ENCODE measurements at places on chromosomes 12 and 14.

DNA sequence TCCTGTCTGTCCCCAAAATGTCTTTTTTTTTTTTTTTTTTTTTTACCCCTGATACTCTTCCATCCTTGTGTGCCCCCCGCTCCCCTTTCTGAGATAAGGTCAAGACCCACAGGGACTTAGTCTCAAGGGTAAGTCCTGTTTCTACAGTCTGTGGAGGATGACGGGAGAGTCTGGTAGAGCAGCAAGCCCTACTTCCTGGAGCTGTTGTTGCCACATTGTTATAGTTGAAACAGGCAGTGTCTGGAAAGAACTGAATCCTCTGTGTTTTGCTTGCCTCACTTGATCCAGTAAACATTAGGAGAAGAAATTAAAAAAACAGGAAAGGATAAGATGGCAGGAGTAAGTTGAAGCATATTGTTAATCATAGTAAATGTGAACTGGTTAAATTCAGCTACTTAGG, 45.5 kb downstream of the ZNF664 start:
- DNase-seq: no peak

DNA sequence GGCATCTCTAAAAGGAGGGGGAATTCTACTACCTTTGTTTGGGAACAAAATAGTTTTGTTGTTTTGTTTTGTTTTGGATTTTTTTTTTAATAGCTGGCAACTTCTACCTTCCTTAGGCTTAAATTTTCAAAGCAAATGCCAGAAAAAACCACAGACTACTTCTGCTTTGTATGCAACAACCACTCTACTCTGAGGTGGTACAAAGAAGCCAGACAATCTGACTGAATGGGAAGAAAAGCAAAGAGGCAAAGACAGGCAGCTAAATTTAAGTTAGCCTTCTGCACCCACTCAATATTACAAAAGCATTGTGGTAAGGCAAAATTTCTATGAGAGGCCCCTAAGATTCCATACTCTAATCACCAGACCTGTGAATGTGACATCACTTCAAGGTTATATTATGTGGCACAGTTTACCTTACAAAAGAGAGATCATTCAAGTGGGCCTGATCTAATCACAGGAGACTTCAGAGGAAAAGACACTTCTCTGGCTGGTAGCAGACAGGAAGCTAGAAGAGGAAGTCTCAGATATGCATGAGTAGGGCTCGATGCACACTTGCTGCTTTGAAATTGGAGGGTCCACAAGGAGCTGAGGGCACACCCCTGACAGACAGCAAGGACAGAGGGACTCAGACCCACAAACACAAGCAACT, 566.6 kb downstream of the RPS29 start:
- DNase-seq: no peak

GRCh38 chr12:105492591-105493545, 162.4 kb downstream of the C12orf75 start:
- no peak for DNase-seq

DNA sequence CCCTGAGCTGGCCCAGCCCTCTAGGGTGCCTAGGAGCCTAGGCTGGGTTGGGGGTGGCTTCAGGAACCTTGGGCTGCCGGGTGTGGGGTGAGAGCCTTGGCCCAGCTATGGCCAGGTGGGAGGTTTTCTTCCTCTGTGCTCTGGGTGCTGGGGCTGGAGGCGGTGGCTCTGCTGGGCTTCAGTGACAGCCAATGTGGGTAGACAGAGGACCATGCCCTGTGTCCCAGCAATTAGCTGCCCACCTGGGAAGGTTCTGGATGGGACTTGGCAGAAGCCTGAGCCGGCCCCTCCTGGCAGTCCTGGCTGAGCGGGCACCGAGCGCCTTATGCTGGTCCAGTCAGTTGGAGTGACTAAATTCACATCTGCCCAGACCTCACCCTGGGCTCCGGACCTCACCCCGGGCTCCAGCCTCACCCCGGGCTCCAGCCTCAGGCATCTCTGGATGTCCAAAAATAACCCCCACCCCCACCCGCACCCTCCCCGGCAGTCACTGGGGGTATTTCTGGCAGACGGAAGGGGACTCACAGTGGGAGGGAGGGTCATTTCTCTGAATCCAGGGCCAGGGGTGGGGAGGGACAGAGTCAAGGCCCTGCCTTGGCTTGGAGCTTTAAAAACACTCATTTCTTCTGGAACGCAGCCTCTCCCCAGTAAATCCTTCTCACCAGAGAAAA, 46.9 kb downstream of the CYP46A1 start:
- no peak for DNase-seq

- no peak for DNase-seq
Observed at GRCh38 chr12:130973109-130973508, 19.4 kb downstream of the ADGRD1 start.

GRCh38 chr12:118840399-118840798, 140.9 kb upstream of the SRRM4 start:
- no peak for DNase-seq

- no peak for DNase-seq
Observed at GRCh38 chr12:45268672-45269411, 52.9 kb downstream of the ANO6 start.

GRCh38 chr12:11655842-11656241, 6.4 kb downstream of the ETV6 start:
- DNase-seq: no peak

- no peak for DNase-seq
Observed at GRCh38 chr12:130412384-130412783, 74.7 kb downstream of the PIWIL1 start.

DNA sequence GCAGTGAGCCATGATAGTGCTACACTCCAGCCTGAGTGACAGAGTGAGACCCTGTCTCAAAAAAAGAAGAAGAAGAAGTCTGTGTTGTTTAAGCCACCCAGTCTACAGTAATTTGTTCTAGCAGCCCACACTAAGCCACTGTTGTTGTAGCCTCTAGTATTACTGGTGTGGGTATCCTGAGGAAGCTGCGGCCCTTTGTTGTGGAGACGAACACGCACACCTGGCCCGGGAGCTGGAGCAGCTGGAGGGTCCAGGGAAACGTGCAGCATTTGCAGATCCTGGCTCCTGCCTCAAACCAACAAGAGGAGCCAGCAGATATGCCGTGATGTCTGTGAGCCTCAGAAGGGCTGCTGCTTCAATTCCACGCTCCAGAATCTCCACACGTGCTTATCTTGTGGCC, 65.3 kb downstream of the MAP1LC3B2 start:
- DNase-seq: no peak

- no peak for DNase-seq
Observed at GRCh38 chr14:105325303-105325702, 10.8 kb downstream of the PACS2 start.

DNA sequence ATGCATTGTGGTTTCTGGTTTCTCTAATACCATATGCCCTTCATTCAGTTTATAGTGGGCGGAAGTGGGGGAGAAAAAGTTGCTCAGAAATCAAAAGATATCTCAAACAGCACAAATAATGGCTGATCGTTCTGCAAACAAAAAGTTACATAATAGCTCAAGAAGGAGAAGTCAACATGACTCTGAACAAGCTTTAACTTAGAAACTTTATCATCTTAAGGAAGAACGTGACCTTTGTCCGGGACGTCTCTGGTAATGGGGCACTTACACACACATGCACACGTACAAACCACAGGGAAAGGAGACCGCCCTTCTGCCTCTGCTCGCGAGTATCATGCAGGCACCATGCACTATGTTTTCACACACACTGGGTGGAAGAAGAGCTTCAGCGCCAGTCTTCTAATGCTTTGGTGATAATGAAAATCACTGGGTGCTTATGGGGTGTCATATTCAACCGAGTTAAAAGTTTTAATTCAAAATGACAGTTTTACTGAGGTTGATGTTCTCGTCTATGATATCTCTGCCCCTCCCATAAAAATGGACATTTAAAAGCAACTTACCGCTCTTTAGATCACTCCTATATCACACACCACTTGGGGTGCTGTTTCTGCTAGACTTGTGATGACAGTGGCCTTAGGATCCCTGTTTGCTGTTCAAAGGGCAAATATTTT, 4.7 kb downstream of the FOS start:
- no peak for DNase-seq

GRCh38 chr12:6307529-6307928, 3.0 kb upstream of the PLEKHG6 start:
- DNase-seq: no peak

GRCh38 chr14:32939254-32940065, 781 bp downstream of the NPAS3 start:
- no peak for DNase-seq

GRCh38 chr12:46722394-46723185, 103.2 kb downstream of the SLC38A4 start:
- DNase-seq: no peak

- DNase-seq: no peak
Observed at GRCh38 chr12:65941388-65941787, 117.1 kb downstream of the HMGA2 start.

DNA sequence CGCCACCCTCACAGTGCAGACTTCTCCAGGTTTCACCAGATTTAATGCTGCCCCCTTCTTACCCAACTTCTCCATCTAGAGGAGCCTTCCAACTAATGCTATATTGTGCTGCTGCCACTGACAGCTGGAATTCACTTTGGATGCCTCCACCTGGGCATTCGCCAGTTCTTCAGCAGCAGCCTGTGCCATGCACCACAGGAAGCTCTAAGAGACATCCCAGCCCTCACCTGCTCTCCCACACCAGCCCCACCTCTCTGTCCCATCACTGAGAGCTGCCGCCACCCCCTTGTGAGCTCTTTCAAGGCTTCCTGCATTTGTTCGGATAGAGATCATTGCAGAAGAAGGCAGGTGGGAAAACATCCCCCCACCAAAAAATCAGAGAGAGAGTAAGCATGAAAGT, 4.6 kb upstream of the KRT2 start:
- DNase-seq: no peak

GRCh38 chr14:74501691-74502090, 8.1 kb downstream of the ISCA2 start:
- DNase-seq: no peak

DNA sequence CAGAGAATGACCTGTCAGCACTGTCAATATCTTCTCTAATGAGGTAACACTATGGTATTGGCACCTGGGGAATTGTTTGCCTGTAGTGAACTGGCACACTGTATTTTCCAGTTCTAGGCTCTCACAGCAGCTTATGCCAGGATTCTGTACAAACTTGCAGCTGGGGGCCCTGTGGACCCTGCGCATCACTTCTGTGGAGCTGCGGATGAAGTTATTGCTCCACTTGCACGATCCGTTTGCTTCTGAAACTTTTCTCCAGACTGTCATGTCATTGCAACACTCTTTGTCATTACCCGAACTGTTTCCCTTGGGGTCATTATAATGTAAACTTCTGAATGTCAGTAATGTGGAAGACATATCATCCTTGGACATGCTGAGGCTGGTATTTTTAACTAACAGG, 3.9 kb downstream of the RNASE11 start:
- DNase-seq: no peak

DNA sequence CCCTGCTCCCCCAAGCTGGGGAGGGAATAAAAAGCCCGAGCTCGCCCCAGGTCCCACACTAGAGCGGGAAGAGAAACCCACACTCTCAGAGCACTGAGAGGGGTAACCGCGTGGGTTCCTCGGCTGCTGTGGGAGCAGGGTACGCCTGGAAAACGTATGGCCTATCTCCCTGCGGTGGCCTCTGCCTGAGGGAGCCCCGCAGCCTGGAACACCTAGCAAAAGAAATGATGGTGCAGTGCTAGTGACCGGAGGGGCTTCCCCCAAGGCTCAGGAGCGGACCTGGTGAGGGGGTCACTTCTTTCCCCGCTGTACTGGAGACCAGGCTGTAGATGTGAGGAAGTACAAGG, 2.5 kb upstream of the OR4N2 start:
- no peak for DNase-seq

DNA sequence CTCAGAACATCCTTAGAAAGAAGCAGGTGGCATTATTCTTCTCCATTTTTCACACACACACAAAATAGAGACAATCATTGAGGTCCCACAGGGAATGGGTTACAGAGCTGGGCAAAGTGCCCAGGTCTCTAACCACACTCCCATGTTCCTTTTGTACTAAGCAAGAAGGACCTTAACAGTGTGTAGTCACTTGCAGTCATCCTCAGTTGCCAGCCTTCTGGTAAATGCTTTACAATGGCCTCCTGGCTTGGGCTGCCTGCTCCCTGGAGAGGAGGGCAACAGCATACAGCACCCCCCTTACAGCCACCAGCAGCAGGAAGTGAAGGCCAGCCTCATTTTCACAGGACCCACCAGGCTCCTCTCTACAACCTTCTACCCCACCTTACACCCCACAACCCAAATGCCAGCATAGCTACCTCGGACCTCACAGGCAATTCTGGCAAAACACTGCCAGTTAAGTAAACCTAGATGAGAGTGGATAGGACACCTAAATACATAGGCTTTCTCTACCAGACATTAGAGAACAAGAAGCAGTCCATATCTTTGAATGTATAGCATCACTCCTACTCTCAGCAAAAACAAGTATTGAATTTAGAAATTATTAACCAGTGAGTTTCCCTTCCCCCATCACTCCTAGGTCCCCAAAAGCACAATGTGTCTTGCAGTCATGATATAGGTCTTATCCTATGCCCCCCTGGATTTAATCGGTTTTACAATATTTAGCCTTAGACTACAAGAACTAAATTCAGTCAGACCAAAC, 88.1 kb downstream of the PPP2R5E start:
- DNase-seq: no peak

GRCh38 chr14:106620368-106620767, 1094.0 kb downstream of the TMEM121 start:
- no peak for DNase-seq

DNA sequence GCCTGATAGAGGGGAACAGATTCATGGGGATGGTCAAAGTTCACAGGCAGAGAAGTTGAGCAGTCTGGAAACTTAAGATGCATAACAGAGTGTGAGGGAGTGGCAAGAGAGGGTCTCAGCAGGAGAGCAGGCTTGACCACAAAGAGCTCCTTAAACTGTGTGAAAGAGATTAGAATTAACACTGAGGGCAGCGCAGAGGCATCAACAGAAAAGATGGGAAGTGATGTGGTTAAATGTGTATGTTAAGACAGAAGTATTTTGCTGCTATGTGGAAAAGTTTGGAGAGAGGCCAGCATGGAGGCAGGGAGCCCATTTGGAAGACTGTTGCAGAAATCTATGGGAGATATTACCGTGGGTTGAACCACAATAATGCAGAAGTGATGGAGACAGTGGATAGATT, 122.7 kb upstream of the LMNTD1 start:
- DNase-seq: no peak

GRCh38 chr12:59597385-59597781, 1.6 kb downstream of the SLC16A7 start:
- DNase-seq: peak; percentile 52

Data from CD4-positive, alpha-beta T cell treated with Interleukin-6 at 100 ng/mL for 8 hours (primary cell).